ENCODE measurements at places on chromosomes 1 and 21.

- DNase-seq: no peak
Observed at GRCh38 chr1:80453775-80454174, 1347.0 kb upstream of the ADGRL2 start.

DNA sequence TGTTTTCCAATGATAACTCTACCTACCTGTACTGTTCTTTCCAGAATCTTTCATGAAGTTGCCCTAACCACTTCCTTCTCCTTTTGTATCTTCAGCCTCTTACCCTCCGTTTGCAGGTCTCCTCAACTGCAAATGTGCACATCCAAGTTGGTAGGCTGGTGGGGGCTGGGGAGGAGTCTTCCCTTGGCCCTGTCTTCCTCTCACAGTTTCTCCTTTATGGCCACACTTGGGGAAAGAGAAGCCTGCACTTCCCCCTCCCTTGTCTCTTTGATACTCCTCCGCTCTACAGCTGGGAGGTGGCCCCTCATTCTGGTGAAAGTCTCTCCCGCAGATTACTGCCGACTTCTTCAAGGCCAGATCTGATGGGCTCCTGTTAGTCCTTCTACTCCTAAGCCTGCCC is 26.9 kb upstream of the GPR88 start:
- no peak for DNase-seq

- DNase-seq: no peak
Observed at GRCh38 chr1:172549621-172550280, 16.8 kb downstream of the SUCO start.

DNA sequence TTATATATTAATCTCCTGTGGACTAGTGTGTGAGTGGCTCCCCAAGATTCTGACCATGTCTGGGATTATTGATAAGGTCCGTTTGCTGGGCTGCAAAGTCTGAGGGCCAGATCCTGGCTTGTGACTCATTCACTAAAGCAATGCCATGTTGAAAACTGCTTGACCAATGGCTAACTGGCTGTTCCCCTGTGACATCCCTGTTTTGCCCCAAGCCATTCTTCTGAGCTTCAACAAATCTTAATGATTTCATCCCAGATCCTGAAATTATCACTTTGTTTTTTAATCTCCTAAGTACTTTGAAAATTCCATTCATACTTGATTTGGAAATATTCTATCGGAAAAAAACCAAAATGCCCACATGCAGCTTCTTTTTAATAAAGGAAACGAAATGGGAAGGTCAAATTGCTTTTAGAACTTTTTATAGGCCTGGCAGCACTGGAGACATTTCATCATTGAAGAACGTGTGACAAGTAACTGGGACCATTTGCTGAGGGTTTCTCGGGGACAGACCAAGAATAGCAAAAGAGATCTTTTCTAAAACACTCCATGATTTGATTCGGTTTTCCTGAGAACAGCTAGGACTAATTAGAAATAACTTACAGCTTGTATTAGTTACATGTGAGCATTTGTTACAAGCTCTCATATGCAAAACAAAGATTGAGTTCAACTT is 121.3 kb downstream of the TGFB2 start:
- DNase-seq: no peak

- DNase-seq: no peak
Observed at GRCh38 chr1:242081446-242081845, 82.5 kb upstream of the MAP1LC3C start.

GRCh38 chr1:197277166-197277565 is 9.1 kb downstream of the CRB1 start:
- DNase-seq: no peak

- no peak for DNase-seq
Observed at GRCh38 chr1:85366391-85367170, 90.1 kb upstream of the BCL10 start.

DNA sequence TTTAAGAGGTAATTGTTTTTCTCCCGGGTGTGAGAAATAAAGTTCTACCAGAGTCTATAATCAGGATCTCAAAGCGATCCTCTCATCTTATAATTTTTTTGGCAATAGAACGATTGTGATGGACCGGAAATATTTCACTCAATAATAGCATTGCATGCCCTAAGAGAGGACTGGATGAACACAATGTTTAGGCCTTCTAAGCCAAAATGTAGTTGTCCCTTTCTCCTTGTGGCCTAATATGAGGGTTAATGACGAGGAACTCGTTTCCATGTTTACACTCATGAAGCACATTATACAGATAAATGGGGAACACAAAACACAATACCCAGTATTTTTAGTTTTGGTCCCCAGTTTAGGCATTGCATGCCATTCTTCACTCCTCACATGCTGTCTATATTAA is 5.9 kb downstream of the TBX15 start:
- no peak for DNase-seq

DNA sequence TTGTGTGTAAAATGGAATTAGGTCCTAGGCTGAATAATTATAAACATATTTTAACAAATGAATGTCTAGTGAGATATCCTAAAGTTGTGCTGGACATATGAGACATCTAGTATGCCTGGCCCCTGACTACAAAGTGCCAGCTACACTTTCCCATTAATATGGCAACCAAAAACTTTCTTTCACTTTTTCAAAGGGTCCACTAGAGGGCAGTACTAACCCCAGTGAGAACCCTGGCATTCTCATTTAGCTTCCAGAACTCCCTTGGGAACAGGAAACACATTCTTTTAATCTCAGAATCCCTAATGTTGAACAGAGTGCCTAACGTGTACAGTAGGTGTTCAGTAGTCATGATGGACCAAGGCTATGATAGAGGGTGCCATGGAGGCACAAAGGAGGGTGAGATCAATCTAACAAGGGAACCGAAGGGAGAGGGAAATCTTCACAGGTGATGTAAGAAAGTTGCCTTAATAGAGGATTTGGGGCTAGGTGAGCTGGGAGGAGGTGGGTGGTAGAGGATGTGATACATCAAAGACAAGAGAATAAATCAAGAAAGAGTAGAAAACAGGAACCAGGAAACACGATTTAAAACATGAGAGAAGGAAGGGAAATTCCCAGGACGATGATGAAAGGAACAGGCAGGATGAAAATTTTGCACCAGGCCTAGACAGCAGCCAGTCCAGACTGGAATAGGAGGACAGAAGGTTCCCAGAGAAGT is 41.6 kb downstream of the NSL1 start:
- no peak for DNase-seq

DNA sequence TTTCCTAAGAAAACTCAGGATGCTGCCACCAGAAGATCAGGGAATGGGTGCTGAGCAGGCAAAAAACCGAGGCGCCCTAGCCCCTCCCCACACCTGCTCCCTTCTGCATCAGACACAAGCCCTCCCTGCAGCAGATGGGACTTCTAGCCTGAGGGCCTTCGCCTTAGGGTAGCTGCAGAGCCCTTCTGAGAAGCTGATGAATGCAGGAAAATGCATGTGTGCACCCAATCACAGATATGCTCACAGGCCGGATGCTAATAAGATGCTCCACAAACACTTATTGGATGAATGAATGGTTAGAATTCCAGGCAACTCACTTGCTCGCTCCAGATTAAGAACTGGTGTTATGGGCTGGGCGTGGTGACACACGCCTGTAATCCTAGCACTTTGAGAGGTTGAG is 6.8 kb upstream of the C1orf210 start:
- no peak for DNase-seq

DNA sequence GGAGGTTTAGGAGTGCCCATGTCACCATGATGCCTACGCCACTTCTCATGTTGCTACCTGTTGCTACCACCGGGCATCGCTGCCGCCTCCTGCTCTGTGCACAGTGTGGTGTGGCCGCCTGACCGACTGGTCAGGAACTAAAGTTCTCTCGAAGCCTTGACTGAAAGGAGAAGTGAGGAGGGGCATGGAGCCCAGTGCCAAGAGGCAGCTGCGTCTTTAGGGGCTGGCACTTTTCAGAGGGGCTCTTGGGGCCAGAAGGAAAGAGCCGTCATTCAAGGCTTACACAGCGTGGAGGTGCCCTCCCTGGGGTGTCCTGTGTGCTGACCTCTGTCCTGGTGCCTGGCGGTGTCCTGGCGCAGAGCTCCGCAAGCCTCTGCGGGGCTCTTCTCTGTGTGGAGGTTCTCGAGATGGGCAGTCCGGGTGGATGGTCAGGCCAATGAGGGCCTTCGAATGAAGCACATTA is 57.2 kb downstream of the ADARB1 start:
- no peak for DNase-seq

DNA sequence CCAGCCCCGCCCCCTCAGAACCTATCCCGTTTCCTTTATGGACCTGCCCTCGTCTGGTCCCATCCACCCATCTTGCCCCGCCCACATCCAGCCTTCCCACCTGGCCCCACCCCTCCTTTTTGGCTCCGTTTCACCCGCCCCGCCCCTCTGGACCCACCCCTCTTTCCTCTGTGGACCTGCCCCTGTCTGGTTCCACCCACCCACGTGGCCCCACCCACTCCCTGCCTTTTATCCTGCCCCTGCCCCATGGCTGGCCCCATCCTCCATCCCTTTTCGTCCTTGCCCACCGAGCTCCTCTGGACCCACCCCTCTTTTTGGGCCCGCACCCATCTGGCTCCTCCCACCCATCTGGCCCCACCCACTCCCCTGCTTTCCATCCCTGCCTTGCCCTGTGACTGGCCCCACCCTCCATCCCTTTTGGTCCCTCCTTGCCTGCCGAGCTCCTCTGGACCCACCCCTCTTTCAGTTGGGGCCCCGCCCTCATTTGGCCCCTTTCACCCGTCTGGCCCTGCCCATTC is 177.3 kb downstream of the CAMTA1 start:
- no peak for DNase-seq

DNA sequence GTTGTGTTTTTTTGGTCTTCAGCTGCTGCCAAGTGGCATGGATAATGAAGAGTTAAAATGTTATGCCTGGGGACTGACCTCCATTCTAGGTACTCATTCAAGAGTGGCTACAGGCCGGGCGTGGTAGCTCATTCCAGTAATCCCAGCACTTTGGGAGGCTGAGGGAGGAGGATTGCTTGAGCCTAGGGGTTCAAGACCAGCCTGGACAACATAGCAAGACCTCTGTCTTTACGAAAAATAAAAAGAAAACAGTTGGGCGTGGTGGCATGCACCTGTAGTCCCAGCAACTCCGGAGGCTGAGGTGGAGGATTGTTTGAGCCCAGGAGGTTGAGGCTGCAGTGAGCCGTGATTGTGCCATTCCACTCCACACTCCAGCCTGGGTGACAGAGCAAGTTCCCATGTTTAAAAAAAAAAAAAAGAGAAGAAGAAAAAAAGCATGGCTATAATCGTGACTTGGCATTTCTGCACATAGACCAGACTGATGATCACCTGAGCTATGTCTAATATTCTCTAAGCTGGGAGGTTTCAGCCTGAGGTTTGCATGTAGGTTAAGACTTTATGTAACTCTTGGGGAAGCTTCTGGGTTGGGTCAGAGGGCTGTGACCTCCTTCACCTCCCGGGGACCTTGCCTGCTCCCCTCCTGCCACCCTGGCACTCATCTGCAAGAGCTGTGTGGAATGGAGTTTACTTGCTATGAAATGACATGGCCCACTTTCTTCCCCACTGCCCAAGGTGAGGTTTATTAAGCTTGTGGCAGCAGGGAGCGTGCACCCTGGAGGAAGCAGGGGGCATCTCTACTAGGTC is 51.3 kb downstream of the DHRS3 start:
- DNase-seq: no peak

DNA sequence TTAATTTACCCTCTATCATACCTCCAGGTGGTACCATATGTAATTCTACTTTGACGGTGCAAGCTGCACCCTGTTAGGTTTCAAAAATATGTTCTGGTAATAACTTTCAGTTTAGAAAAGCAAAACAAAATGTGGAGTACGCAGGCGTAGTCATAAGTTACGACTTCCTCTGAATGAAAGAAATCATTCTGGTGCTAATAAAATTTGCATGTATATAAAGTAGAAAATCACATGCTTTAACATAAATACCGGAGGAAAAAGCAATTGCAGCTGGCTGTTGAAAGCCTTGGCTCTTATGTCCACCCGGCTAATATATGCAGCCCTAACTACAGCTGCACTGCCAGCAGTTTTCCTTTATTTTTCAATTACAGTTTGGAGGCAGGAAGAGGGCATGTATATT is 65.2 kb upstream of the TMPRSS15 start:
- DNase-seq: no peak

- DNase-seq: no peak
Observed at GRCh38 chr21:39984286-39984991, 117.2 kb downstream of the PCP4 start.

GRCh38 chr1:68917456-68917855 is 420.6 kb upstream of the DEPDC1 start:
- DNase-seq: no peak

DNA sequence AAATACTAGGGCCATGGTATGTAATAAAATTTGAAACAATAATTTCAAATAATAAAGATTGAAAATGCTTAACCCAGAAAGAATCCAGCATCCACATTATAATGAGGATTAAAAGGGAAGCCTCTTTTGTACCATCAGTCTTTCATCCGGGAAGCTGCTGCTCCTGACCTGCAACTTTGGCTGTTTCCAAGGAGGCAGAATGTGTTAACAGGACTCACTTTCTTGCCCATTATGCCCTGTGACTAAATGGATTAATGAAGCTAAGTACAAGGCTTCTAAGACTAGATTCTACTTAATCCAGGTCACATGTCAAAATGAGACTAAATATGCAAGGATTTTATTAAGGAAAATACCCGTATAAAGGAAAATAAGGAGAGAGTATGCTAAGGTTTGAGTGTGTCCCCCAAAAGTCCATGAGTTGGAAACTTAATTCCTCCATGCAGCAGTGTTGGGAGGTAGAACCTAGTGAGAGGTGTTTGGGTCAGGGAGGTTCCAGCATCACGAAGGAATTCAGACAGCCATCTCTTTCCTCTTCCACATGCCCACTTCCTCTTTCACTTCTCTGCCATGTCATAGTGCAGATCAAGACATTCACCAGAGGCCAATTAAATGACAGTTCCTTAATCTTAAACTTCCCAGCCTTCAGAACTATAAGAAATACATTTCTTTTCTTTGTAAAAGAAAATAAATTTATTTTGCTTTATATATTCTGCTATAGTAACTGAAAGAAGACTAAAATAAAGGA is 27.7 kb downstream of the FMO2 start:
- DNase-seq: no peak

DNA sequence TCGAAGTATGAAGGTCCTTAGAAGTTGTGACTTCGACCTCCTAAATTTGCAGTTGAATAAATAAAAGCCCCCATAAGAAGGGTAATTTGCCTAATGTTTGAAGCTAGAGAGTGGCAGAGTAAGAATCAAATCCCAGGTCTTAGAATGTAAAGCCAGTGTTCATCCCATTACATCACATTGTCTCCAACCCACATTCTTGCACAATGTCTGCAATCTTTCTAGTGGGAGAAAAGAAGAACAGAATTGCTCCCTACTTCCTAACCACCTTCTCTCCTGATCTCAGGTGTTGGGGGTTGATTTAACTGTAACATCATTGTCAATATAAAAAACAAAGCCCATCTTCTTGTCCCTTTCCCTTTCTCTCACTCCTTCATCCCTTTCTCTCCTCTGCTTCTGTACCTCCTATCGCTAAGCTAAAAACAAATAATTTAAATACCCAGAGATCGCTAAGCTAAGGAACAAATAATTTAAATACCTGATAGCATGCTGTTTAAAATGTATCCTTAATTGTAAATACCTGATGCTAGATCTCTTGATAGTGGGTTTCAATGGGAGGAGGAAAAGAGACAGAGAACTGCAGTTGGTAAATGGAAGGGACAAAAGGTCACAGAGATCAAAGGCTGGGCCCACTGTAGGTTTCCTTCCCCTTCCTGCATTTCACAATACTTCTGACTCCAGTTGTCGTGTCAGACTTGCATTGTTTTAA is 32.1 kb upstream of the CCDC190 start:
- DNase-seq: no peak

GRCh38 chr1:66147226-66147835 is 354.6 kb downstream of the PDE4B start:
- no peak for DNase-seq

GRCh38 chr1:113185463-113186104 is 112.6 kb downstream of the LRIG2 start:
- DNase-seq: no peak

- no peak for DNase-seq
Observed at GRCh38 chr1:246274186-246274585, 232.9 kb downstream of the SMYD3 start.

All from esophagus squamous epithelium (tissue), 5 donors.